Spleen (tissue), 13 donors: ENCODE measurements at places on chromosomes 12 and 14.

GRCh38 chr12:2432856-2433255, 361.9 kb upstream of the FKBP4 start:
- no peak for DNase-seq

DNA sequence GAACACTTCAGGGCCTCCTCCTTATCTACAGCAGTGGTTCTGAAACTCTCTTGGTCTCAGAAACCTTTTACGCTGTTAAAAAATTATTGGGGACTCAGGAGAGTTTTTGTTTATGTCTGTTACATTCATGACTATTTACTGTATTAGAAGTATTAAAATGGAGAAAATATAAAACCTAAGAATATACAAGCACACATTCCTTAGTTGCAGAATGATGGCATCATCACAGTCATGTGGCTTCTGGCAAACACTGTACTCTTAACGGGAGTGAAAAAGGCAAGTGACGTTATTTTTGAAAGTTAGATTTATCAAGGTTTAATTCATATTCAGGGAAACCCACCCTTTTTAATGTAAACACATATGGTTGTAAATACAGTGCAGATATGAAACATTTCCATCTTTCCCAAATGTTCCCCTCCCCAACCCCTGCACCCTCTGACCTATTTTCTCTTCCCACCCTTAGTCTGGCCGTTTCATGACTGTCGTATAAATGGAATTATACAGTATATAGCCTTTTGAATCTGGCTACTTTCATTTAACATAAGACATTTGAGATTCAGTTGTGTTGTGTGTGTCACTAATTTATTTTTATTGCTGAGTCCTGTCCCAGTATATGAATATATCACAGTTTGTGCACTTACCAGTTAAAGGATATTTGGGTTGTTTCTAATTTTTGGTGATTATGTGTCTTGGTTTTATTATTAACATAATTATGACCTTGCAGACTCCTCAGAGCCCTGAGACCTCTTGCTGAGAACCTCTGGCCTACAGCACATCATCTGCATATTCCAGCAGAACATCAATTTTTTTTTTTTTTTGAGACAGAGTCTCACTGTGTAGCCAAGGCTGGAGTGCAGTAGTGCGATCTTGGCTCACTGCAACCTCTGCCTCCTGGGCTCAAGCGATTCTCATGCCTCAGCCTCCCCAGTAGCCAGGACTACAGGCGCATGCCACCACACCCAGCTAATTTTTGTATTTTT, 457.0 kb downstream of the PCNX1 start:
- no peak for DNase-seq

DNA sequence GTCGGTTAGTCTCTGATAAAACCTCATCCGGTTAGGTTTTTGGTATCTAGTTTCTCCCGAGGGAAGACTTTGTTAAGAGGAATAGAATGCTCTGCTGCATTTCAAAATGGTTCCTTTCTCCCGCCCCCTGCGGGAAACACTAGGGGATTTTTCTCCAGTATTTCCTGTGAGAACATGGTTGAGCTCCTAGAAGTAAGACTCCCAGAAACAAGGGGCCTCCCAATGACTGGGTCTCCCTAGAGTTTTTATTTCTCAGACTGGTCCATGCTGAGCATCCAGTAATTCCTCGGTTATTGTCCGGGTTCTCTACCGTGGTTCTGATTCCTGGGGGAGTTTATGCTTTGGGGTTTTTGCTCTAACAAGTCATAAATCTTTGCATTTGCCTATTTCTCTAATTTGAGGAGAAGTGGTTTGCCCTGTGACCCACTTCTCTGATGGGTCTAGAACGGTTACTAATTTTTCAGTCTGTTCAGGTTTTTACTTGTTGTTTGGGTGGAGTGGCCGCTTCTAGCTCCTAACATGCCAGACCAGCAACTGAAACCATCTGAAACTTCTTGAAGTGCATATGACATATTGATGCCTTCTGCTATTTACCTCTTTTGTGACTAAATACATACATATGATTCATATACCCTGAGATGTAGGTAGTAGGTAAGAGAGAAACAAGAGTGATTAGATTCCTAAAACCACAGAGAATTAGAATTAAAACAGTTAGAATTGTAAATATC, 25.1 kb downstream of the TESPA1 start:
- no peak for DNase-seq

DNA sequence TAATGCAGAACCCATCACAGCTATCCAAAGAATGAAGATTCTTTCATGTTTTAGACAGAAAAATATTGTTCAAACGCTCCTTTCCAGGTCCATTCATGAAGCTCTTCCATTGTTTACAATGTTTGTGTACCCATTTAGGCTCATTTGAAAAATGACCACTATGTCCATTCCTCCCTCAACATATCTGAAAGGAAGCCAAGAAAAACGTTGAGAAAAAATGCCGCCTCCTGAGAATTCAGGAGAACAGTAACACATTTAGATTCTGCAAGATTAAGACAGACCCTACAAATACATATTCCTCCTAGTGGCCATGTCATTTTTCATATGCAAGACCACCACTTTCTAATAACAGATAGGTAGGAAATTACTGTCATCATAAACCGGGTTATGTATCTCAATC, 124.4 kb downstream of the SLC25A21 start:
- DNase-seq: no peak

DNA sequence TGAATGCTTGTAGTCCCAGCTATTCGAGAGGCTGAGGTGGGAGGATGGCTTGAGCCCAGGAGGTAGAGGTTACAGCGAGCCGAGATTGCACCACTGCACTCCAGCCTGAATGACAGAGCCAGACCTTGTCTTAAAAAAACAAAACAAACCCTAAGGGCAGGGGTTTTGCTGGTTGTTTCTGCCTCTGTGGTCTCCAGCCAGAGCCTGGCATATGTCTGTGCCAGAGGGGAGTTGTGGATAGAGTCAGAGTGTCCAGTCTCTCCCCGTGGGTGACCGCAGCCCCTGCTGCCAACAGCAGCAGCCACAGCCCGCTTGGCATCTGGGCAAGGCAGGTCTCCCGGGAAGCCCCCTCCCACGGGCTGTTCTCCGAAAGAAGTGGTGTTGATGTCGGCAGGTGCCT, 37.6 kb downstream of the MVK start:
- no peak for DNase-seq

DNA sequence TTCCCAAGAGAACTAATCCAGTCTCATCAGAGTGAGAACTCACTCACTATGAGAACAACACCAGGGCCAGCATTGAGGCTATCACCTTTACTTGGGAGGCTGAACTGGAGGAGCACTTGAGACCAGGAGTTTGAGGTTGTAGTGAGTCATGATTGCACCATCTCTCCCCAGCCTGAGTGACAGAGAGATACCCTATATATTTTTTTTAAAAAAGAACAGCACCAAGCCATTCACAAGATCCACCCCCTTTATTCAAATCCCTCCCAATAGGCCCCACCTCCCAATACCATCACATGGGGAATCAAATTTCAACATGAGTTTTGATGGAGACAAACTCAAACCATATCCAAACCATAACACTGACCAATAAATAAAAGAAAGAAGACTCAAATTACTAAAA, 3.7 kb upstream of the TMX1 start:
- DNase-seq: no peak

- DNase-seq: no peak
Observed at GRCh38 chr12:57530396-57531142, 7.9 kb downstream of the MBD6 start.

DNA sequence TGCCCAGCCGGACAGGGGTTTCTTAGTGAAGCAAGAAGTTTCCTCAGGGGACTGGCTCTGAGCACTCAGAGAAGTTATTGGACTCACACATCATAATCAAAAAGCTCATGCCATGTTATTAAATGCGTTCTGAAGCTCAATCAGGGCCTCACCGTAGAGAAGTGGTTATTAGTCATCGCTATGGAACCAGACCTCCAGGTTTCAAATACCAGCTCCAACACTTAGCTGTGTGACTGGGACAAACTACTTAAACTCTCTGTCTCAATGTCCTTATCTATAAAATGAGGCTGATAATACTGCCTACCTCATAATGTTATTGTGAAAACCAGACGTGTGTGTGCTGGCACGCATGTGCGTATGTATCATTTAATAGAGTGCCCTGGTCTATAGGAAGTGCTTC, 7.3 kb downstream of the STAT6 start:
- no peak for DNase-seq

GRCh38 chr12:107990325-107990724, 138.8 kb upstream of the WSCD2 start:
- DNase-seq: no peak

DNA sequence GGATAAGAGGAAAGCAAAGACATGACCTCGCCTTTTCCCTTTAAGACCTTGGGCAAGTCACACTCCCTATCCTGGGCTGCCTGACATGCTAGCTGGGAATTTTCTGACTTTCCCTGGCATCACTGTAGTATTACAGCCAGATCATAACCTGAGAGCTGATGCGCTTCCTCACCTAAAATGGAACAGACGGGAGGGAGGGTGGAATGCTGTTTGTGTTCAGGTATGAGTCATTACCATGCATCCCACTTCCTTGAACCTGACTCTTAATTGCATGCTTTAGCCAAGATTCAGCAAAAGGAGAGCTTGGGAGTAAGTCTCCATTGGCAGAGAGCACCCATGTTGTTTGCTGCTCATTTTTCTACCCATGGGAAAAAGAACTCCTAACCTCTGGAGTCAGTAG, 156.5 kb downstream of the KCNK10 start:
- no peak for DNase-seq
